ENCODE measurements at places on chromosomes 16 and 17. TPM values are rescaled to one million over a fixed set of nuclear protein-coding genes. Genes with fewer than 3 reads are reported as not detected.

The MYADML2 gene
- not detected for total RNA-seq

The AXIN2 gene
- 0.61 TPM for total RNA-seq

The LGALS9B gene
- total RNA-seq = 0.73 TPM

The TMIGD1 gene
- not detected for total RNA-seq

The WFDC1 gene
- not detected for total RNA-seq

DNA sequence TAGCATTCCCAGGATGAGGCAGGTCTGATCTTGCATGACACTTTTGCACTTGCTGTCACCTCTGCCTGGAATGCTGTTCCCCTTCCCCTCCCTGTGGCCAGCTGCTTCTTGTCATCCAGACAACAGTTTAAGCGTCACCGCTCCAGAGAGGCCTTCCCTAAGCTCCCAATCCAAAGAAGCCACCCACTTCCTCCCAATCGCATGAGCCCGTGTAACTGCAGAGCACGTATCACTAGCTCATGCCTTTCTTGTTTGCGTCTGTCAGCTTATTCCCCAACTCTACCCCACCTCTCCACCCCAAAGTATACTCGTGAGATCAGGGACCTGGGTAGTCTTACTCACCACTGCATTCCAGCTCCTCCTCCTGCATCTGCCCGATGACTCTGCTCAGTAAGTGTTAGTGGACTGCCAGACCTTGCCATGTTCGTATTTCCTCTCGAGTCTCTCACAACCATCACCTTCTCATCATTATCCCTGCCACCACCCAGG lies 92.8 kb downstream of the GAS7 start:
- no peaks in the 10 kb centered on the region for H3K4me1 ChIP-seq
- H3K36me3 ChIP-seq = no peaks in the 10 kb centered on the region
- no peak overlapping the region for H3K27ac ChIP-seq
- no peaks in the 10 kb centered on the region for H3K27me3 ChIP-seq
- no peak overlapping the region for H3K4me3 ChIP-seq
- no peak for DNase-seq

GRCh38 chr17:57588086-57588485 lies 157.0 kb downstream of the CCDC182 start:
- no peak for DNase-seq
- no peaks in the 10 kb centered on the region for H3K36me3 ChIP-seq
- H3K27ac ChIP-seq = no peak overlapping the region

- H3K27ac ChIP-seq = peak overlapping the region; percentile 86
- peak; percentile 43 for DNase-seq
- no peak overlapping the region for H3K4me3 ChIP-seq
Observed at GRCh38 chr16:20866145-20866772, 33.9 kb downstream of the DCUN1D3 start.

All from activated CD8-positive, alpha-beta memory T cell treated with anti-CD3 and anti-CD28 coated beads, Interleukin-2, amount 10 ng/mL, durations not matched to agents 7 days and 5 days (primary cell).